Stimulated activated CD8-positive, alpha-beta memory T cell treated with anti-CD3 and anti-CD28 coated beads, Interleukin-2, amount 100 ng/mL, for 1 hour (primary cell): ENCODE measurements at places on chromosomes 5 and 9.

GRCh38 chr5:83430130-83431010 lies 41.2 kb upstream of the VCAN start:
- DNase-seq, result no peak

DNA sequence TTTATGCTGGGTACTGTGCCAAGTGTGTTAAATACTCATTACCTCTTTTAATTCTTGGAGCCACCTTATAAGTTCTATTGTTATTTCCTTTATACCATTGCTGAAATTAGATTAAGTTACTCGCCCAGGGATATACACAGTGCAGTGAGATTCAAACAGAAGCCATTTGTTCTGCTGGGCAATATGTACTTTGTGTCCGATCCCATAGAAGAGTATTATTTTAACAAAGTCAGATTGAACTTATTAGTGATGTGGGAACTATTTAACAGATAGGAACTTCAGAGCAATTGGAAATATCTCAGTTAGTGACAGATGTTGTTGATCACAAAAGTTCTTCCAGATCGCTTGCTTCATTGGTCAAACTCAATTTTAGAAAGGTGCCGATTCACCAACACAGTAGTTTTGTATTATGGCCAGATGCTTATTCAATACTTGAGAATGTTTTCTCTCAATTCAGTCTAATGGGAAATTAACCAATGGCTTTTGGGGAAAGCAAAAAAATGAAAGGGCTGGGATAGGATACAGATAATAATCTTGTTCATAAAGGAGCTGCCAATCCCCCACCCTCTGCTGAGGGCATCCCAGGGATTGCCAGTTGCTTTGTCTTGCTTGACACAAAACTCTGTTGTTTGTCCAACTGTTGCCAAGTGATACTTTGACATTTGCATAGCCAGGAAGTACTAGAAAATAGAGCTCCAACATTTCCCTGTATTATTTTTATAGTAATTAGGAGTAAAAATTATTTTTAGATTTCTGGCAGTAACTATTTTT lies 94.8 kb upstream of the SEMA6A start:
- DNase-seq, result no peak

DNA sequence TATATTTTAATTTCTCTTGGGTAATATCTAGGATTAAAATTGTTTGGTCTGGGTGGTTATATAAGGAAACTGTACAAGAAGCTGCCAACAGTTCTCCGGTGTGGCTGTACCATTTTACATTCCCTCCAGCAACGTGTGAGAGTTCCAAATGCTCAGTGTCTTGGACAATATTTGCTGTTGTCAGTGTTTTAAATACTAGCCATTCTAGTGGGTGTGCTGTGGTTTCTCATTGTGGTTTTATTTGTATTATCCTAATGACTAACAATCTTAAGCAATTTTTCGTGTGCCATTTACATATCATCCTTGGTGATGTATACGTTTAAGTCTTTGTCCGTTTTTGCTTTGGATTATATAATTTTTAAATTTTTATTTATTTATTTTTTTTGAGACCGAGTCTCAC lies 34.0 kb downstream of the TNFSF15 start:
- DNase-seq, result no peak

DNA sequence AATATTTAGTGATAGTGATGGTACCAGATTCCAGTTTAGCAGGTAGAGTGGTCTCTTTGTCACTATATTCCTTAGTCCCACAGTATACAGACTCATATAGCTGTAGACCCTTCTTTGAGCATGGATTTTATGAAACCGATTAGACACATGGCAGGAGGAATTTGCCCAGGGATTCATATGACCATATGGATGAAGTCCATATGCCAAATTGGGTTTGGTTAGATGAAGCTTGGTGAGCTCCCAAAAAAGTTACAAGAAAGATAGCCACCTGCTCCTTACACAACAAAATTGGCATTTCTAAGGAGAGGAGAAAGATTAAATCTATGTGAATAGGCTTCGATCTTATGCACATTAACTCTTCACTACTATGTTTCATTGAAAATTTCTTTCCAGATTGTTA lies 211.4 kb downstream of the CWC27 start:
- no peak for DNase-seq

DNA sequence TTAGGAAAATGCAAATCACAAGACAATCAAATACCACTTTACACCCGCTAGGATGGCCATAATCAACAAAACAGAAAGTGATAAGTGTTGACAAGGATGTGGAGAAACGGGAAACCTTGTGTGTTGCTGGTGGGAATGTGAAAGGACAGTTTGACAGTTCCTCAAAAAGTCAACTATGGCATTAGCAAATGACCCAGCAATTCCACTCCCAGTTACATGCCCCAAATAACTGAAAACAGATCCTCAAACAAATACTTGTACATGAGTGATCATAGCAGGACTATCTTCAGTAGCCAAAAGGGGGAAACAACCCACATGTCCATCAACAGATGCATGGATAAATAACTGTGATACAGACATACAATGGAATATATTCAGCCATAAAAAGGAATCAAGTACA lies 21.2 kb downstream of the RASGEF1C start:
- no peak for DNase-seq

GRCh38 chr5:75337366-75338021 lies 474 bp downstream of the HMGCR start:
- peak; percentile 6 for DNase-seq
